ENCODE measurements at places on chromosomes 3 and 15. TPM values are rescaled to one million over a fixed set of nuclear protein-coding genes. Genes with fewer than 3 reads are reported as not detected.

DNA sequence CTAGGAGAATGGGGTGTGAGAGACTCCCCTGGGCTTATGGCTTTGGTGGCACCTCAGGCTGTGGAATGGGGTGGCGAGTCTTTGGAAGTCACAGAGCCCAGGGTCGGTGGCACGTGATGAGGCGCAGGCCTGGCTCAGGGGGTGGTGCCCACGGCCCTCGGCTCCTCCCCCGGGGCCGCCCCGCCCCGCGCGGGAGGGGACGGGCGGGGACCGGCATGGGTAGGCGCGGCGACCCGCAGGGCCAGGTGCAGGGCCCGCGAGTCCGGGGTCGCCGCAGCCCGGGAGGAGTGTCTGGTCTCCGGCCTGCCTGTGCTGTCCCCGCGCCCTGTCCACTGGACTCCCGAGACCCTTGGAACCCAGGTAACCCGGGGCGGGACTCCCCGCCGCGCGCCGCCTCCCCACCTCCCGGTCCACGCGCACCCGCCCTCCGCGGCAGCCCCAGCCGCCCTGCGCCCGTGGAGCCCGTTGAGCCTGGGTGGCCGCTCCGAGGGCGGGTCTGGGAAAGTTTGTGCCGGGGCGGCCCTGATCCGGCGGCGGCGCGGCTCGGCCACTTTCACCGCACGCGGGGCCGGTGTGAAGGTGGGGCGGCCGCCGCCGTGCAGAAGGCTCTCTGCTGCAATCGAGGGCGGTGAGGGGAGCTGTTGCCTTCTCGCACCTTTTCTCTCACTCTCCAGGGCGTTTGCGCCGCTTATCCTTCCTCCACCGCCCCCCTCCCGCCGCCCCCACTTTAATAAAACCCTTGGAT, at the start of gene PAQR5:
TSS of gene PAQR5 (plus strand) at position 216 of the 745 bp plus-strand sequence. CDS start 61,169 bp downstream, outside the sequence.
- DNase-seq: no peak

GRCh38 chr15:65056868-65057548, 10.8 kb downstream of the RASL12 start:
- DNase-seq: no peak

GRCh38 chr3:77795013-77795412, 755.1 kb downstream of the ROBO2 start:
- no peak for DNase-seq

The NTRK3 gene
- not detected for total RNA-seq

- no peak for DNase-seq
These were observed 253.0 kb upstream of the P2RY1 start for GRCh38 chr3:152581951-152582350.

The TUSC7 gene
- not detected for total RNA-seq
